ENCODE measurements at places on chromosomes 2 and 18.

GRCh38 chr2:53087874-53088461, 679.6 kb upstream of the CHAC2 start:
- no peak for DNase-seq

- DNase-seq, result no peak
Observed at GRCh38 chr2:104538077-104538476, 315.8 kb upstream of the POU3F3 start.

DNA sequence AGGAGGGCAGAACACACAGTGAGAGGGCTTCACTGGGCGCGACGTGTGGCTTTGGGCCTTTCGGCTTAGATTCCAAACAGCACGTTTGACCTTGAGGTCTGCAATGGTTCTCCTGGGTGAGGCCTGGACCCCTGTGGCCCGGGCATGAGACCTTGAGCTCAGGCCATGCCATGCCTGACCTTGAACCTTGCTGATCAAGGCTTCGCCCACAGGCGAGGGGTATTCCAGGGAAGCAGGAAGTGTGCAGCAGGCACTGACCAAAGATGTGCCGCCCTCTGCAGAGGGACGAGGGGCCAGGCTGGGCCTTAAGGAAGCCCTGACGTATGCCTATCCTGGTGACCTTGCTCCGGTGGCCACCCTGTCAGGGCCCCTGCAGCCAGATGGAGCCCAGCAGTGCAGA, 178.3 kb upstream of the HDAC4 start:
- DNase-seq, result no peak

DNA sequence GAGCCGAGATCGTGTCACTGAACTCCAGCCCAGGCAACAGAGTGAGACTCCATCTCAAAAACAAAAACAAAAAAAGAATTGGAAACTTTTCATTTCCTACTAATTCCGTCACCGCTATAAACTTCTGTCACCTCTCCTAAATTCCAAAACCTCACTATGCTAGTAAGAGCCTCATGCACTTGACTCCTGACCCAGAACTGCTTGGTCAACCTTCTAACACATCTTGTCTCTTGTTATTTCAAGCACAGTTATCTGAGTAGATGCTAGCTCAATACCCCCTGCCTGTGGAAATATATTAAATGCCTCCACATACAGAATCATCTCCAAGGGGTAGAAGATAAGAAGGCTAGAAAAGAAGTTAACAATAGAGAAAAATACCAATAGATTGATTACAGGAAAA, 703.3 kb downstream of the NRXN1 start:
- DNase-seq, result no peak
